ELF-1 (cell line): ENCODE measurements at places on chromosomes 6 and 20.

DNA sequence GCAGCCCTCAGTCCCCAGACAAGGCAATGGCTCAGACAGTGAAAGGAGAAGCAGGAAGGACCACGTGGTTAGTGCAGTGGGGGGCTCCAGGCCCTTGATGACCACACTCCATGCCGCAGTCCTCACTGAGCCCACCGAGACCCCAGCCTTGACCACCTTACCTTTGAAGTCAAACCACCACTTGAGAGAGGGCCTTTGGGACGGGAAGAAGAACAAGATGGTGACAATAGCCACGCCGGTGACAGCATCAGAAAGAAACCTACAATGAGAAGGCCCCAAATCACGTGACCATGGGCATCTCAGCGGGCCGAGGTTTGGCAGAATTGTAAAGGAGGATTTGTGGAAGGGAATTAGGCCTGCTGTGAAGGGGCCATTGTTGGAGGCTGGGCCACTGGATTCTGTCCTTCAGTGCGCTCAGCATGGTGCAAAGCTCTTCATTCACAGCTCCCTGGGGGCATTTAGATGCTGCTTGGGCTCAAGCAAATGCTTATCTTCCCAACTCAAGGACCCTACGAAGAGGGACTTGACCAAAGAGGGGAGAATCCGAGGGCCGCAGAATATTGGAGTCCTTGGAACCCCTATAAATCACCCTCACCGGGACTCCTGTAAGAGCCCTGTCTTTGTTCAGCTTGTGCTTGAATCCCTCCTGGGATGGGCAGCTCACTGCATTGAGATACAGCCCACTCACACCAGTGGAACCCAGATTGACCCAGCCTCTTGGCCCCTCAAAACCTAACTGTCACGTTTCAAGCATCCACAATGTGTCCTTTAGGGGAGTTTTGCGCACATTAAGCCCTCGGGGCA is 33.2 kb upstream of the OCSTAMP start:
- peak; percentile 95 for DNase-seq

DNA sequence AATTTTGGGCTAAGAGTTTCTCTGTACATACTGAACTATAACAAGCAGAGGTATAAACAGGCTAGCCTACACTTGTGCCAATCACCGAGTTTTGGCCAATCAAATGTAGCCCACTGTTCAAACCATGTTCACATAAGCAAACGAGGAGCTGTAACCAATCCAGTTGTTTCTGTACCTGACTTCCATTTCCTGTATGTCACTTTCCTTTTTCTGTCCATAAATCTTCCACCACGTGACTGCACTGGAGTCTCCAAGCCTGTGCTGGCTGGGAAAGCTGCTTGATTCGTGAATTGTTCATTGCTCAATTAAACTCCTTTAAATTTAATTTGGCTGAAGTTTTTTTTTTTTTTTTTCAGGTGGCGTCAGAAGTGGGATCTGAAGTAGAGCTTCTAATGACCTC is 332.9 kb downstream of the RNF144B start:
- DNase-seq, result no peak

GRCh38 chr20:63153254-63154221 is 62.4 kb downstream of the YTHDF1 start:
- no peak for DNase-seq

DNA sequence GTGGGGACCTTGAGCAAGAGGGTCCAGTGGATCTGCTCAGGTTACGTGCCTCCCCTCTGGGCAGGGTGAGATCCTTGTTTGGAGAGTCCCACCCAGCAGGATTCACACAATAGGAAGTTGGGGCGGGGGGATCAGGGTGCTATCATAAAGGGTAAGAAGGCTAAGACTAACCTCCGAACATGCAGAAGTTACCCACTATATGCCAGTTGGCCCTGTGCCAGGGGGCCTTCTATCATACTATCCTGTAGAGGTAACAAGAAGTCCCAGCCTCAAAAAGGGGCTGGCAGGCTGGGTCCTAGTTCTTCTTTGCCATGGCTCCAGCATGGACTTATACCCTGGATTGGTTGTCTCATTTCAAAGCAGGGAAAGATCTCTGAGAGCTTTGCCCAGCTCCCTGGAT is 94.1 kb downstream of the CDH26 start:
- DNase-seq, result no peak

DNA sequence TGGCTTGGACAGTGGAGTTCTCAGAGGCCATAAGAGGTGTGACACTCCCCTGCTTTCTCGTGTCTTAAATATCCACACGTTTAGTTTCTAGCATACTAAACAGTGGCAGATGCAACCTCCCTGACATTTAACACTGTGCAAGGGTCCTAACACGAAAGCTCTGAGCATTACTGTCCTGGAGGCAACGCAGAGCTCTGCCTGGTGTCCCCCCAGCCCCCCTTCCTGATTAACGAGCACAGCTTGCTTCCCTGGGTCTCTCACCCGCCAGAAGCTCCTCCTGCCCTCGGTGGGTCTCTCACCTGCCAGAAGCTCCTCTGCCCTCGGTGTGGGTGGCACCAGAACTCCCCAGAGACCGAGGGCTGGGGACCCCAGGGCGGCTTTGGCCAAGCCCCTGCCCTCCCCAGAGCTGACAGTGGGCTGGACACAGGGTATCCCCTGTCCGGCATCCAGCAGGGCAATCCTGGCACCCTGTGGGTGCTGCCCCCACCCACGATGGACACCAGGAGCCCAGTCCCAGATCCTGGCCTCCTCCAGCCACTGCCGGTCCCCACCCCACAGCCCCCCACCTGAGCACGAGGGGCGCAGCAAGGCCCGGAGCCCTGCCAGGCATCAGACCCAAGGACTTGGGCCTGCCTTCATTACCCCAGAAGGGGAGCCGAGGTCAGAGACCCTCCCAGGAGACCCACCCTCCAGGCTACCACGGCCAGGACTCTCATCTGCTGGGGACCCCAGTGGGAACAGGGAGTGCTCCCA is 12.4 kb upstream of the KCNQ2 start:
- no peak for DNase-seq

GRCh38 chr20:1567392-1568162 is 10.1 kb upstream of the SIRPD start:
- peak; percentile 30 for DNase-seq

DNA sequence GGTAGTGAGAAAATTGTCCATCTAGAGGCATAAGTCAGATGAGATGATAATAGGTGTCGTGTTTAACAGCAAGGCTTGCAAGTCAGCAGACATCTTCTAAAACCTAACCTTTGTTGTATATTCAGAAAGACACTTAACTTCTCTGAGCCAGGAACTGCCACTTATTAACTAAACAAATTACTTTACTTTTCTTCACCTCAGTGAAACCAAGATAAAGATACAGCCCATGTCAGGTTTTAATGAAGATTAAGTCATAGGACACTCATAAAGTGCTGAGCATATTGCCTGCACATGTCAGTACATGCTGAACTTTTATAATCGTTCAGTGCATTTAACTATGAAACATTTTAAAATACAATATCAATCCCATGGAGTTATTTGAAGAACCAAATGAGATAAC is 286.8 kb downstream of the NKAIN2 start:
- no peak for DNase-seq

- no peak for DNase-seq
These were observed 80.8 kb upstream of the COL21A1 start for GRCh38 chr6:56327946-56328727.
